ENCODE measurements at places on chromosomes 1 and 21.
A peak's percentile ranks its signal among the peaks of the same experiment; 100 is the strongest.

GRCh38 chr1:162470216-162470615 is 27.4 kb upstream of the UHMK1 start:
- no peak for DNase-seq

DNA sequence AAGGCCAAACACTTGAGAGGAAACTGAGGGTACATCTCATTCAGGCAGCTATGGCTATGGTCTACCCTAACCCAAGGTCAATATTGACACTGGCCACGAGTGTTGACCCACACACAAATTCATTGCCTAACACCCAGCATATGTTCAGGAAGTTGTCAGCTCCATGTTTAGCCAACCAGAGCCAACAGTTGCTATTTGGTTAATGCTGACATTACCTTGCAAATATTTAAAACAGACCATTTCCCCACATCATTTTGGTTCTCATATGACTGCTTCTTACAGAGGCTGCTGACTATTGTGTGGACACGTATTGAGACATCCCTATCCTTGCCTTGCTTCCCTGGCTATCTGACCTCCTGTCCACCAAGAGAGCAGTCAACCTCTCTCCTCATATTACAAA is 97.3 kb downstream of the LMX1A start:
- DNase-seq, result no peak

GRCh38 chr1:48536477-48536876 is 64.5 kb upstream of the SPATA6 start:
- no peak for DNase-seq

- DNase-seq, result no peak
Measured at GRCh38 chr1:193533853-193534252, 347.4 kb upstream of the B3GALT2 start.

GRCh38 chr1:1068517-1069055 is 5.5 kb downstream of the RNF223 start:
- DNase-seq, result no peak

- DNase-seq, result peak; percentile 48
Measured at GRCh38 chr1:230303822-230304221, 122.3 kb downstream of the PGBD5 start.

- DNase-seq, result no peak
Measured at GRCh38 chr1:119327450-119328155, 41.0 kb upstream of the HAO2 start.

GRCh38 chr1:10916991-10917390 is 95.5 kb upstream of the TARDBP start:
- no peak for DNase-seq

GRCh38 chr21:41786509-41786987 is 19.7 kb upstream of the RIPK4 start:
- no peak for DNase-seq

DNA sequence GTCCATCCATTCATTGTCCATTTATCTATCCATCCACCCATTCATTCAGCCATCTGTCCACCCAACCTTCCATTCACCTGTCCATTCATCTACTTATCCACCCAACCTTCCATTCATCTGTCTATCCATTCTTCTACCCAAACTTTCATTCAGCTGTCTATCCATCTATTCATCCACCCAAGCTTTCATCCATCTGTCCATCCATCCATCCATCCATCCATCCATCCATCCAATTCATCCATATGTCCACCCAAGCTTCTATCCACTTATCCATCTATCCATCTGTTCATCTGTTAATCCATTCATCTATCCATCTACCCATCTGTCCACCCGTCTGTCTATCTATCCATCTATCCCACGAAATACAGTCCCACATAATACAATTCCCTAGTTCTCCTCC is 21.6 kb upstream of the MAN1C1 start:
- no peak for DNase-seq

DNA sequence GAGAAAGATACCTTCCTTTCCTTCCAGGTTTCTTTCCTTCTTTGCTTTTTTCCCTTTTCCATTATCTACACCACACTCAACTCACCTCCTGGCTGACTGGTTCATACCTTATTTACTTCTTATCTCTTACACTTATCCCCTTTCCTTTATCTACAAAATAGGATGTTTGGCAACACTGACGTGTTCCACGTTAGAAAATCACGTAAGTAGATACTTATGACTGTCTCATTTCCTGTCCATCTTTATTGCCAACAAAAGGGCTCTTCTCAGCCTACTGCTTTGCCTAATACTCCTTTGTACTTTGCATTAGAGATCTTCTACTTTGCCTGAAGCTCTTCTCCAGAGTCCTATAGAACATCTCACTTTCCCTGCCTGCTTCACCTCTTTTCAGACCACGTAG is 25.1 kb downstream of the SYNJ1 start:
- DNase-seq, result peak; percentile 33

GRCh38 chr1:179612361-179612760 is 20.7 kb downstream of the TDRD5 start:
- DNase-seq, result no peak

DNA sequence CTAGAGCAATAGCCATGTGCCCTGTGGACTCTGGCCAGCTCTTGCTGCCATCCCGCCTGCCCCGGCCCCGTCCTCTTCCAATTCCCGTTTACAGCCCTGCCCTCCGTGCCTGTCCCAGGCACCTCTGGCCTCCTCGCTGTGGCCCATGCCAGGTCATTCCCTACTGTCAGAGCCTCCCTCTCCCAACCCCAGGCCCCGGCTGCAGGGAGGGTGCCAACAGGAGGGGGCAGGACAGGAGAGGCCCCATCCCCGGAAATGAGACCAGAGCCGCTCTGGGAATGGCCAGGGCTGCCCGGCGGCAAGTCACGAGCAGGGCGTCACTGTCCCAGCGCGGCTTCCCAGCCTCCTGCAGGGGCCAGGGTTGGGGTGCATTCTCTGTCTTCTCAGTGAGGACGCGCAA is 23.5 kb upstream of the TSPEAR start:
- DNase-seq, result no peak

DNA sequence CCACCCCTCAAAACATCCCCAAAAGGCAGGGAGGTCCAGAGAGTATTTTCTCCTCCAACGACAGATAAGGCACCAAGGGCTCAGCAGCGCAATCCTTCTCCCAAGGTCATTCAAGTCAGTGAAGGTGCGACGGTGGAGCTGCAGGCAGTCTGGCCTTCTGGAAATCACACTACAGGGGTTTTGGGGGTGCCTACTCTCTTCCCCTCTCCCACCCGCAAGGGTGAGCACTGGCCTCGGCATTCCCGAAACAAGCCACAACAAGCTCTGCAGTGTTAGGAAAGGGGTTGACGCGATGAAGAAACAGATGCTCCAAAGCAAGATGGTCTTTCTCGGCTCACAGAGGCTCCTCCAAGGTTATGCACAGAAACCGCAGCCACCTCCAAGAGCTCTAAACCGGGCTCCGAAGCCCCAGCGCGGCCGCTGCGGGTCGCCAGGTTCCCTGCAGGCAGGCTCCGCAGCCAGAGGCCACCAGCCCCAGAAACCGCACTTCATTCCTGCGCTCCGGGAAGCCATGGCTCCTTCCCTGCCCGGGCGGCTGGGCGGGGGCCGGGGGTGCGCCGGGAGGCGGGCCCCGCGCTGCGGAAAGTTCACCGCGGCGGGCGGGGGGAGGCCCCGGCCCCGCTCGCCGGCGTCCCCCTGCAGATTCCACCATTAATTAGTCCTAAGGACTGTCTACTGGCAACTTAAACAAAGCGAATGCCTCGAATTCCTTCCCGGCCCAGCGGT is 1.1 kb downstream of the LUZP1 start:
- peak; percentile 31 for DNase-seq

DNA sequence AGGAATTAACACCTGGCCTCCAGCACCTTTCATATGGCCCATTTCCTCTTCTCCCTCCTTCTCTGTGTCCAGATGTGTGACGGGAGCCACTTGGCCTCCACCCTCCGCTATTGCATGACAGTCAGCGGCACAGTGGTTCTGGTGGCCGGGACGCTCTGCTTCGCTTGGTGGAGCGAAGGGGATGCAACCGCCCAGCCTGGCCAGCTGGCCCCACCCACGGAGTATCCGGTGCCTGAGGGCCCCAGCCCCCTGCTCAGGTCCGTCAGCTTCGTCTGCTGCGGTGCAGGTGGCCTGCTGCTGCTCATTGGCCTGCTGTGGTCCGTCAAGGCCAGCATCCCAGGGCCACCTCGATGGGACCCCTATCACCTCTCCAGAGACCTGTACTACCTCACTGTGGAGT is 5.6 kb downstream of the TMEM61 start:
- no peak for DNase-seq

GRCh38 chr1:100538913-100539835 is 1.2 kb downstream of the GPR88 start:
- no peak for DNase-seq

- DNase-seq, result no peak
Measured at GRCh38 chr1:102019530-102019929, 22.8 kb upstream of the OLFM3 start.

DNA sequence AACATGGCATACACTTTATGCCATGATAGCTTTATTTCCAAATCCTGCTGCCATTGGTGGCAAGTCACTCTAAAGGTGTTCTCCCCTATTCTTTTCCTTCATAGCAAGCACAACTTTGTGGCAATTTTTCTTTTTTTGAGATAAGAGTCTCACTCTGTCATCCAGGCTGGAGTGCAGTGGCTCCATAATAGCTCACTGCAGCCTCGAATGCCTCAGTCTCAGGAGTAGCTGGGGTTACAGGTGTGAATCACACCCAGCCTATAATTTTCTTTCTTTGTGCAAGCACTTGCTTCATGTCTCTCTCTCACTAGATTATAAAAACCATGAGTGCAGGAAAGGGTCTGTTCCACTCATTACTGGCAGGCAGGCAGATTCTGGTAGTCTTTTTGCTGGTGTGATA is 5.4 kb upstream of the KDM4A start:
- no peak for DNase-seq

GRCh38 chr1:18283601-18284385 is 176.2 kb downstream of the IGSF21 start:
- no peak for DNase-seq

DNA sequence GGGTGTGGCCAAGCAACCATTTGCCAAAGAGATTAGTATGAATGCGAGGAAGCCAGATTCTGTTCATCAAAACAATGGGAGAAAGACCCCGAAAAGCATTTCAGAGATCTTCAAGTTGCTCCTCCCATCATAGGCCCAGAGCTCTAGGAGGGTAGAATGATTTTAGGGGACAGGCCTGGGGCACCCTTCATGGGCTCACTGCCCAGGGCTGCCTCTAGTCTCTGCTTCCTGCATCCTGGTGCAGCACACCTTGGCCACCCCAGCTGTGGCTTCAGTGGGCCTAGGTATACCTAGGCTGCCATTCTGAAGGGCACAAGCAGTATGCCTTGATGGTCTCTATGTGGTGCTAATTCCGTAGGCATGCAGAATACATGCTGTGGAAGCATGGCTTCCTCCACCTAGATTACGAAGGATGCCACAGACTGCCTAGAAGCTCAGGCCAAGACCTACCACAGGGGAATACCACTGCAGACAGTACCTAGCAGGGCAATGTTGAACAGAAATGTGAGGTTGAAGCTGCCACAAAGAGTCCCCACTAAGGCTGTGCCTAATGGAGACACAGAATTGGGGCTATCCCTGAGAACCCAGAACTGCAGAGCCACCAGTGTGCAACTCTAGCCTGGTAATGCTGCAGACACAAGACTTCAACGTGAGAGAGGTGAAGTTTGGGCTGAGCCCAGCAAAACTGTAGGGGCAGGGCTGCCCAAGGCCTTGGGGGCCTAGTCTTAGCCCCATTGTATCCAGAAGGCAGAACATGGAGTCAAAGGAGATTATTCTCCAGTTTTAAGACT is 158.8 kb downstream of the CLIC6 start:
- DNase-seq, result no peak

GRCh38 chr1:2967881-2968280 is 53.4 kb upstream of the ACTRT2 start:
- DNase-seq, result no peak

GRCh38 chr21:45448810-45449657 is 44.1 kb downstream of the COL18A1 start:
- no peak for DNase-seq

DNA sequence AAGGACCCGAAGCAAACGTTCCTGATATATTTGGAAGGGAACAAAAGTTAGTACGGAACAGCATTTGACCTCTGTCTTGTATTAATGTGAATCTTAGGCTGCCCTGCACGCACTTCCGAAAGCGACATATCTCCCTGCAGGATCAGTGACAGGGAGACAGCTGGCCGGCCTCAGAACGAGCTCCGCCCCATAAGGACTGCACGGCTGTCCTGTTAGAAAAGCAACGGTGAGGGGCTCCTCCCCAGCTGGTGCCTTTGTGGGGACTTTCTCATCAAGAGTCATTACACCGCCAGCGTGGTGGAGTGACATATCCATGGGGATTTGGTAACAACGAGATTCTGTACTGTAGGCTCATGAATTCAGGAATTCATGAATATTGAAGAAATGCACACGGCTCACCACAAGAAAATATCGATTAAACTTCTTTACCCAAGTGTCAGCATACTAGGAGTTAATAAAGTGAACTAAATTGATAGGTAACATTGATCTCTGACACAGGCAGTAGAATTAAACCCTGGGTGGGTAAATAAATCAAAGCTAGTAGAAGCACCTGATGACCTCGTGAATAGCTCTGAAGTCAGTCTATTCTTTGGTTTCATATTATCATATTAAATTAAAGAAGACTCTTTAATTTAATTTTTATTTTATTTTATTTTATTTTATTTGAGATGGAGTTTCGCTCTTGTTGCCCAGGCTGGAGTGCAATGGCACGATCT is 8.1 kb upstream of the GREM2 start:
- no peak for DNase-seq

- peak; percentile 92 for DNase-seq
Measured at GRCh38 chr21:27570306-27570868, 603.5 kb upstream of the ADAMTS5 start.

GRCh38 chr1:15151871-15152270 is 1.7 kb upstream of the TMEM51 start:
- no peak for DNase-seq

DNA sequence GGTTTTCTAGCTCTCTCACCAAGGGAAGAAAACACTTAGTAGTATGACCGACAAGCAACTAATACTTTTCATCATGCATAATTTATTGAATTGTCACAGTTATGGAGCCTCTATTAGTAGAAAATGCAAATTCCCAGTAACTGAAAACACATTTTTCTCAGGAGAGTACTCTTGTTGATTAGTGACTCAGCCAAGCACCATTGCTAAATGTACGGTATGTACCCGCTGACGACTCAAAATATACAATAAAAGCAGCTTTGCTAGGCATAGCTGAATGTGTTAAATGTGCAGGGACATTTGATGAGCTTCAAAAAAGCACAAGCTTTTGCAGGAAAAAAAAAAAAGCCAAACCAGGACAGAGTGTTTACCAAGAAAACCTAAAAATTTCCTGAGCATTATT is 63.9 kb downstream of the WDR64 start:
- DNase-seq, result no peak

- no peak for DNase-seq
Measured at GRCh38 chr1:87953121-87953520, 624.4 kb downstream of the LMO4 start.
